Activated T-helper 1 cell treated with Interleukin-2 at 50 U/mL for 16 hours (primary cell): ENCODE measurements at places on chromosomes 3 and 15.

DNA sequence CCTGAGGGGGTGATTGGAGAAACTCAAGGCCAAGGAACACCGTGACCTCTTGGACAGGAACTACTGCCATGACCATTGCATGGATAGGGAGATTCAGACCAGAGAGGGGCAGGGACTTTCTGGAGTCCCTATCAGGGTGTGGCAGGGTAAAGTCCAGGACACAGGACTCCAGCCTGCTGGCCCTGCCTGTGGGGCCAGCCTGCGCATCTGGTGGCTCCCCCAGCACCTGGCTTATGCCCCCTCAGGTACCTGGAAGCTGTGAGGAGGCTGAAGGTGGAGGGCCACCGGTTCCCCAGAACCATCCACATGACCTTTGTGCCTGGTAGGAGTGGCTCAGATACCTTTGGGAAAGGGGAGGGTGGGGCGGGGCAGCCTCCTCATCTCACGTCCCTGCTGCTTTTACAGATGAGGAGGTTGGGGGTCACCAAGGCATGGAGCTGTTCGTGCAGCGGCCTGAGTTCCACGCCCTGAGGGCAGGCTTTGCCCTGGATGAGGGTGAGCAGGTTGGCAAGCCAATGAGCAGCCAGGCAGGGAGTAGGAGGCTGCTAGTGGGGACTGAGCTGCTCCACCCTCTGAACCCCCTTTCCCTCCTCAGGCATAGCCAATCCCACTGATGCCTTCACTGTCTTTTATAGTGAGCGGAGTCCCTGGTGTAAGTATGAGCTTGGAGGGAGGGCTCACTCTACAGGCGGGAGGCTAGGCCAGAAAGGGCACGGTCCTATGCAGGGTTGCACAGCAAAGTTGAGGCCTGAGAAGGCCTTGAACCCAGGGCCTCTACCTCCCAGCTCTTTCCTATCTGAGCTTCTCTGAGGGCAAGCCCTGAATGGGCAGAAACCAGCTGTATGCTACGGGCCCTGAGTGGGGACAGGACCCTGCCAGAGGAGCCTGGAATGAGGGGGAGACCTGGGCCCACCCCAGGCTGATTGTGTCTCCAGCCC lies 2.9 kb downstream of the ACY1 start:
- no peak for DNase-seq

DNA sequence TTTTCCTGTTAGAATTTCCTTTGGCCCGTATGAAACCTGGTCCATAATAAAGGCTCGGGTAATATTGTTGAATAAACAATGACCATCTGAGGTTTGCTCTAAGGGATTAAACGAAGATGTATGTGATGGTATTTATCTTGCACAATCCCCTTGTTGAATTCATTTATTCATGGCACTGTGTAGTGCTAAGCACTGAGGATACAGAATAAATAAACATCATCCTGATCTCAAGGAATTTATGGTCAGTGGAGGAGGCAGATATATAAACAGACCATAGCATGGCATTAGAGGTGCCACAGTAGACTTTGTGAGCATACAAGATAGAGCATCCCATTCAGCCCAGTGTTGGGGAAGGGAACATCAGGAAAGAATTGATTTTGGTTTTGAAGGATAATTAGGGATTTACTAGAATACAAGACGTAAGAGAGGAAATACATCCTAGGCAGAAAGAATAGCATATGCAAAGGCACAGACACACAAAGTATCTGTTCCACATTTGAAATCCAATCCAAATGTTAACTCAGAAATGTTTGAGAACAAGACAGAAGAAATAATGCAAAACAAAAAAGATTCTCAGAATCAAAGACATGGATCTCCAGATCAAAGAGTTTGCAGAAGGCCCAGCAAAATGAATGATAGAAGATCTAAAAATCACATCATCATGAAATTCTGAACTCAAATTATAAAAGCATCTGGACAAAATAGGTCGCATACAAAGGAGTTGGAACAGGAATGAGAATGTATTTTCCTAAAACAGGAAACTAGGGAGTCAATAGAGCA lies 5.4 kb upstream of the IGF2BP2 start:
- DNase-seq: no peak

DNA sequence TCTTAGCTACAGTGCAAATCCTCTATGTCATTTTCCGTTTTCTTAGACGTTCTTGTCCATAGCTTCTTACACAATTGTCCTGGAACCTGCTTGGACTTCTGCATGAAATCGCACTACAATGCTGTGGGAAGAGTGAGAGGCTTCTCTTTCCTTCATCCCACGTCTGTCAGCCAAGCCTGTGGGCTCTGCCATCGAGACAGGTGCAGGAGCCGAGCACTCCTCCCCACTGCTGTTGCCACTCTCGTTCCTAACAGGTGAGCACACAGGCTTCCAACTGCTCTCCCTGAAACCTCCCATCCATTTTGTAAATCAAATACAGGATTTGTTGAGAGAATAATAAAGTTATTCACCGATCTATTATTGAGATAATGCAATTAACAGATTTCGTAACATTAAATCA lies 23.5 kb downstream of the ZXDC start:
- DNase-seq: no peak

DNA sequence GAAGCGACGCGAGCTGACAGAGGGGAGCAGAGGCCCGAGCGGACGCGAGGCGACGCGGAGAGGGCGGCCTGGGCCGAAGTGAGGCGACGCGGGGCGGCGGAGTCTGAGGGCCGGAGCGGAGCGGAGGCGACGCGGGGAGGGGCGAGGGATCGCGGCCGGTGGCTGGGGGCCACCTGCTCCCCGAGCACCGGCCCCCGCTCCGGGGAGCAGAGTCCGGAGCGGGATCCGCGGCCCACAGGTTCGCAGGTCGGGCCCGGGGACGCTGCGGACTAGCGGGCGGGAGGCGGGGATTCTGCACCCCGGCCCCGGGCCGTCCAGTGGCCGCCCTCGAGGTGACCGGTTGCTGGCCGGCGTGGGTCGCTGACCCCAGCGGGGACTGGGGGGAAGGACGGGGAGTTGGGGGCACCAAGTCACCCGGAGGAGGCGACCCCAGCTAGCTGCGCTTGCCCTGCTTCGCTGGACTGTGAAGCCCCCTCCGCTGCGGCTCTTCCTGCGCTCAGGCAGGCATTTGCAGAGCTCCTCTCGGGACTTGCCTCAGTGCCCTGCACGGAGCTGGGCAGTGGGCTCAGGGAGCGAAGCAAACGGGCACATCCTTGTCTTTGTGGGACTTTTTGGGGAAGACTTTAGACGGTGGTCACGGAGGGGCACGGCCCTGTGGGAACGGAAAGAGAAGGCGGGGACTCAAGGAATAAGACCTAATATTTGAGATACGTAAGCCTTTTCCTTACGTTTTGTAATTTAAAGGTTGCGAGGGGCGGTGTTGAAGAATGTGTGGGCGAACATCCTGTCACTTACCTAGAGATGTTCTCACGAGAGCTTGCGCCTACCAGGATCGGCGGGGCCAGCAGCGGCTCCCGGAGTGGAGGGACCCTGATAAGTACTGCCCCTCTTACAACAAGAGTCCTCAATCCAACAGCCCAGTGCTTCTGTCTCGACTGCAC lies 566 bp downstream of the HMCES start:
- peak; percentile 10 for DNase-seq

DNA sequence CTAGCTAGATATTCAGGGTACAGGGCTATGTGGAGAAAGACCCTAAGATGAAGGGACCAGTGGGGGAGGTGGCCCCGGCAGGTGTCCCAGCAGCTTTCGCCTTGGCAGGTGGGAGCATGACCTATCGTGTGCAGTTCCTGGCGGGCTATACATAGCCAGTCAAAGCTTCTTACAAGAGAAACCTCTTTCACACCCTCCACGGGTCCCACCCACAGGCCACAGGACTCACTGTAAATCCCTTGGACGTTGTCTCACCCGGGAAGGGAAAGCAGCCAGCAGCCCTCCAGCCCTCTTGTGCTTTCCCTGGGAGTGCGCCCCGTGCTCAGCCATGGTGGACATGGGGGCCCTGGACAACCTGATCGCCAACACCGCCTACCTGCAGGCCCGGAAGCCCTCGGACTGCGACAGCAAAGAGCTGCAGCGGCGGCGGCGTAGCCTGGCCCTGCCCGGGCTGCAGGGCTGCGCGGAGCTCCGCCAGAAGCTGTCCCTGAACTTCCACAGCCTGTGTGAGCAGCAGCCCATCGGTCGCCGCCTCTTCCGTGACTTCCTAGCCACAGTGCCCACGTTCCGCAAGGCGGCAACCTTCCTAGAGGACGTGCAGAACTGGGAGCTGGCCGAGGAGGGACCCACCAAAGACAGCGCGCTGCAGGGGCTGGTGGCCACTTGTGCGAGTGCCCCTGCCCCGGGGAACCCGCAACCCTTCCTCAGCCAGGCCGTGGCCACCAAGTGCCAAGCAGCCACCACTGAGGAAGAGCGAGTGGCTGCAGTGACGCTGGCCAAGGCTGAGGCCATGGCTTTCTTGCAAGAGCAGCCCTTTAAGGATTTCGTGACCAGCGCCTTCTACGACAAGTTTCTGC lies 15.0 kb downstream of the GRK7 start:
- DNase-seq: no peak

DNA sequence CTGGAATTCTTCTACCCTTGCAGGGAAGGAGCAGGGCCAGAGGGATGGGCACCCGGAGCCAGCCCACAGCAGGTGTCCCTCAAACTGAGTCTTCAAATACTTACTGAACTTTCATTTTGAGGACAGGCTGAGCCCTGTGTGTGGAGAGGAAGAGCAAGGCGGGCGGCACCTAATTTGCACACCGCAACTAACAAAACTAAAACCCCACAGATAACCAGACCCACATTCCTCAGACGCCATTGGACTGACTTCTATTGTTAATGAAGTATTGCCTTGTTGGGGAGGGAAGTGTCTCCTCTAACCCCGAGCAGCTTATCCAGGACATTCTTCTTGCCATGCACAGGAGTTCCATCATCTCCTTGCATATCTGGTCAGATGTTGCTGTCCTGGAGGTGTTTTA lies 105.2 kb upstream of the NR2E3 start:
- no peak for DNase-seq

GRCh38 chr3:186544281-186544680 lies at the start of gene CRYGS:
TSS of gene CRYGS (minus strand) at chr3:186544380. CDS start at chr3:186544326, 54 bp downstream.
- no peak for DNase-seq

GRCh38 chr3:196633555-196634151 lies 5.8 kb upstream of the NRROS start:
- DNase-seq: no peak

- DNase-seq: no peak
Measured at GRCh38 chr3:157776861-157777260, 273.6 kb upstream of the VEPH1 start.

- no peak for DNase-seq
Measured at GRCh38 chr3:29281344-29282241, 722 bp downstream of the RBMS3 start.

DNA sequence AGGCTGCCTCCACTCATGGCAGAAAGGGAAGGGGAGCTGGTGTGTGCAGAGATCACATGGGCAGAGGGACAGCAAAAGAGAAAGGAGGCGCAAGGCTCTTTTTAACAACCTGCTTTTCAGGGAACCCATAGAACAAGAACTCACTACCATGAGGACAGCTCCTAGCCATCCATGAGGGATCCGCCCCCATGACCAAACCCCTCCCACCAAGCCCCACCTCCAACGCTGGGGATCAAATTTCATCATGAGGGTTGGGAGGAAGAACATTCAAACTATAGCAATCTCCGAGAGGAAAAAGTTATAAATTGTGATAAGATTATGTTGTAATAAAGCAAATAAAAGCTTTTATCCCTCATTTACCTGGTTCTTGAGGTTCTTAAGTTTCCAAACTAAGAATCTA lies 84.7 kb upstream of the LMCD1 start:
- DNase-seq: no peak

- DNase-seq: no peak
Measured at GRCh38 chr3:142935963-142936362, 27.5 kb downstream of the PAQR9 start.

- DNase-seq: no peak
Measured at GRCh38 chr15:88835646-88836045, 32.4 kb downstream of the ACAN start.

GRCh38 chr3:49238274-49239127 lies 38.5 kb downstream of the C3orf62 start:
- no peak for DNase-seq

- DNase-seq: no peak
Measured at GRCh38 chr3:78798266-78798832, 969.4 kb downstream of the ROBO1 start.

DNA sequence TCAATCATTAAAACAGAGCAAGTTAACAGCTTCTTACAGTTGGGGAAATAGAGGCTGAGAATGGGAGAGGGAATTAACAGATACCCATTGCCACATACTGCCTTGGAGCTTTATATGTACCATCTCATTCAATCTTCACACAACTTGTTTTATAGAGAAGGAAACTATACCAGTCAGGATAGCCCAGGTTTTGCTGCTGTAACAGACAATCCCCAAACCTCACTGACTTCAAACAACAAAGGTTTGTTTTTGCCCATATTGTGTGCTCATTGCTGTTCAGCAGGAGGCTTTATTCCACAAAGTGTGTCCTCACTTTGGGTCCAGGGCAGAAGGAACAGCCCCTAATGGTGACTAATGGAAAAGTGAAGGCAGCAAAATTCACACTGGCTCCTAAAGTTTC lies 59.2 kb downstream of the SPSB4 start:
- no peak for DNase-seq

DNA sequence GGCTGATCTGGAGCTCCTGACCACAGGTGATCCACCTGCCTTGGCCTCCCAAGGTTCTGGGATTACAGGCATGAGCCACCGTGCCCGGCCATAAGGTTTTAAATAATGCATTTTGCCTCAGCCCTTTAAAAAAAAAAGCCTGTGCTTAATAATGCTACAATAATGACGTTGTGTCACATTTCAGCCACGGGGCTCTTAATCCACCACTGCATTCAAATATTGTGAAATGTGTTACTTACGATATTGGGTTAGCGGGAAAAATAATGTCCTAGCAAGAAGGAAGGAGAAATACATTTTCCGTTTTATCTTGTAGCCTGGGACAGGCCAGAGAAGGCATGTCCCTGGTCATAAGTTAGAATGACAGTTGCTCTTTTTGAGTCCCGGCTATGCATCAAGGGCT lies 17.6 kb downstream of the PAQR5 start:
- no peak for DNase-seq

DNA sequence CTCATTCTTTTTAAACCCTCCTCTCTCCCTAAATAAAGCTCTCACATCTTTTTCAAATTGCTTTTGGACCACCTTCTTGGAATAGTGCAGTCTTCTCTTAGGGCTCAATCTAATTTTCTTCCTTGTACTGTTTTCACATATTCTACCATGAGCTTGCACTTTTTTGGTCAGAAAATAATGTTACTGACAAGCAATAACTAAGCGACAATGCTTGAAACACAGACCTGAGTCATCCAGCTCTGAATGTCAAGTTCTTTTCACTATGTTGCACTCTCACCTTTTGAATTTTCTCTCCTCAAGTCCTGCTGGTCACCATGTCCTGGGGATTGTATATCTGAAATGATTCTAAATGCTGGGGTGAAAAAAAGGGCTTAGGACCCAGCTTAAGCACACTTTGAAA lies 8.9 kb downstream of the TNFAIP8L3 start:
- no peak for DNase-seq
